CD4-positive, alpha-beta T cell (primary cell): ENCODE measurements at places on chromosomes 7 and 10.

- no peak for DNase-seq
These were observed 524 bp upstream of the UNC5B start for GRCh38 chr10:71211775-71212317.

DNA sequence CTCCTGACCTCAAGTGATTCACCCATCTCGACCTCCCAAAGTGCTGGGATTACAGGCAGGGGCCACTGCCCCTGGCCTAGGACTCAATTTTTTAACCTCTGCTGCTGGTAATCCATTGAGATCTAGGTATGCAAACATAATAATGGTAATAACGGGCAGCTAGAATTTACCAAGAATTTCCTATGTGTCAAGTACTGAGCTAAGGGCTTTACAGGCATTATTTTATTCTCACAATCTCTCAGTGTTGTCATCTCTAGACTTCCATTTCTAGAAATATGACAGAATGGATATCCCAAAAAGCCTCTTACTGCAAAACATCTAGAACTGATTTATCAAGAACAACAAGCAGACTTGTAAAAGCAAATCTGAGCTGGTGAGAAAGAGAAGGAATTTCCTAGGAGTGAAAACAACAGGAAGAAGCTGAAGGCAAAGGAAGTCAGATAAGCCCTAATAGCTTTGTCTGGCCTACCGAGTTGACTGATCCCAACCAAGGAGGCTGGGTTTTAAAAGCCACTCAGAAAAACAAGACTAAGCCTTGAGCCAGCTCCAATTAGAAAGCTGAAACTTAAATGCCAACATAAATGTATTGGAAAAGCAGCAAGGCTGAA is 70.6 kb downstream of the CCDC71L start:
- no peak for DNase-seq

DNA sequence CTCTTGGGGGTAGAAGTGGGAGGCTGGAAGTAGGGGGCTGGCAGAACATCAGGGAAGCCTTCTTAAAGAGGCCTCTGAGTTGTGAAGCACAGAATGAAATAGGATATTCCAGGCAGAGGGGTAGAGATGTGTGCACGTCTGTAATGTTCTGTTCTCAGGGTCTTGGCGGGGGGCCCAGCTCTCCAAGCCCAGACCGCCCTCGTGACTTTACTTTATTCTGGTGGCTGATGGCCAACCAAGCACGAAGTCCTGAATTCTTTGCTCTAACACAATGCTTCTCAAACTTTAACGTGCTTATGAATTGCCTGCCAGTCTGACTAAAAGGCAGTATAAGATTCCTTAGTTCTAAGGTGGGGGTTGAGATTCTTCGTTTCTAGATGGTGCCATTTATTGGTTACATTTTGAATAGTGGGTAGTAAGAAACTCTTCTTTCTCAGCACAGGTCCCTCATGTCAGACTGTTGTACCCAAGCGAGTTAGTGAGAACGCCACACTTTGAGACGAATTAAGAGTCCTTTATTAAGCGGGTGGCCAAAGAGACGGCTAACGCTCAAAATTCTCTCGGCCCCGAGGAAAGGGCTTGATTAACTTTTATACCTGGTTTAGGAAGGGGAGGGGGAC is 8.2 kb downstream of the PRXL2A start:
- no peak for DNase-seq

- no peak for DNase-seq
These were observed 35.5 kb upstream of the NCAPG2 start for GRCh38 chr7:158740013-158740656.

DNA sequence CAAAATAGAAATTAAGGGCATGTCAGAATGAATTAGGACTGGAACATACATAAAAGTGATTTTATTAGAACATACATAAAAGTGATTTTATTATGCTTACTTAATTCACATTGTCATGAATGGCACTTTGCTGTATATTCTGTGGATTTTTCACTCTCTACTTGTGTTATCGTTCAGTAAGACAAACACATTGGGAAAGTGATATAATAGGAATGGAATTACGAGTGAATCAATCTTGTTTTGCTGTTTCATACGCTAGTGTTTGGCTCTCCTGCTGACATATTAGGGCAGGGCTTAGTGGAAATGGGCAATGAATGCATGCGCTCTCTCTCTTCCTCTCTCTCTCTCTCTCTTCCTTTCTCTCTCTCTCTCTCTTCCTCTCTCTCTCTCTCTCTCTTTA is 561.1 kb downstream of the ACTR3B start:
- no peak for DNase-seq

- DNase-seq = no peak
These were observed 7.8 kb upstream of the ZNF853 start for GRCh38 chr7:6607651-6608051.

DNA sequence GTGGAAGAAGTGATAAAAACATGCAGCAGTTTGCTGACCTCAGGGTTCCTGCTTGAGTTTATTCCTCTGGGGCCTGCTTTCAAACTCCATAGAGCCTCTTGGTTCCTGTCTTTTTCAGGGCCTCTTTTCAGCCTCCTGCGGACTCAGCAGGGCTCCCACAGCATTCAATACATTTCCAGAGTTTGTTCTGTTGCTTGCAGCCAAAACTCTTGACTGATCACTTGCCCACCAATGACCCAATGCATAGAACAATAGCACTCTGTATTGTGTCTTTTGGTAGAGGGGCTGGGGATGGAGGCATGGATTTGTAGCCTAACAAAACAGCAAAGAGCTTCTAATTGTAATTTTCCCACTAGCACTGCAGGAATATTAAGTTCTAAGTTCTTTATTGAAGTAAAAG is 50.8 kb upstream of the CREB5 start:
- DNase-seq = no peak

DNA sequence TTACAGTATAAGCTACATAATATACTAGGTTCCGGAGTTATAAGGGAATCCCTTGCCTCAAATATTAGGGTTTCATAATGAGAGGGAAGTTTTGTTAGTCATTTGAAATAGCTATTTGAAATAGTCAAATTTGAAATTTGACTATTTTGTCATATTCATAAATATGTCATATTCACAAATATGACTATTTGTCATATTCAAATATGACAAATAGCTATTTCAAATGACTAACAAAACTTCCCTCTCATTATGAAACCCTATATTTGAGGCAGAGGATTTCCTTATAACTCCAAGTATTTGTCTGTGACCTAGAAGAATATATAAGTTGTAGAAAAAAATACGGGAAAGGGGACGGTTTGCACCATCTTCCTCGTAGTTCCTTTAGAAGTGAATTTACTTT is 76.6 kb downstream of the HDAC9 start:
- no peak for DNase-seq

DNA sequence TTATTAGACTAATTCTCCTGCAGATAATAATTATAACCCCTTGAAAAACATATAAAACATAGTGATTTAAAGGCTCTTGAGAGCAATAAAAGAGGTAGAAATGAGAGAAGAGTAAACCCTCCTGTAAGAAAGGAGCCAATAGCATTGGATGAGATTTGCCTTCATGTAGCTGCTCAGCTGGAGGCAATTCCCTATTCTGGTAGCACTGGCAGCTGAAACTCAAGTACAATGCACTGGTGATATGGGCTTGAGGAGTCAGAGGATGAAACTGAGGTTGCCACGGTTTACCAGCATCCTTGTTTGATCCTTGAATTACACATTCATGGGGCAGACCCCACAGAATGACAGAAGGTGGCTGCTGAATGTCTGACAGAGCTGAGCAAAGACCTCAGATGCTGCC is 76.4 kb downstream of the CTTNBP2 start:
- DNase-seq = no peak

DNA sequence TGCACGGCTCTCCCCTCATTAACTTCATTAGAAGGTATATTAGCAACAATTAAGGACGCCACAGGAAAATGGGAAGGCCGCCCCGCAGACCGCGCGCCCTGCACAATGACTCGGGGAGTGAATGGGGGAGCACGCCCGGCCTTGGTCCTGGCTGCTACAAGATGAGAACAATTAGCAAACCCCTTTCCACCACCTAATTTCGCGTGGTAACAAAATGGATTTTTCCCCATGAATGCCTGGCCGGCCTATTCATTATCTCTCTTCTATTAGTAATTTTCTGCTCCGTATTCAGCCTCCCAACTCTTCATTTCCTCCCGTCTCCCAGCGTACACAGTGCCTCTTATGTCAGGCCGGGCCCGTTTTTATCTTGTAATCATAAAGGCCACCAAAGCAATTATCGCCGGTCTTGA is 346.9 kb downstream of the DNAJB6 start:
- no peak for DNase-seq
